ENCODE measurements at places on chromosomes 5 and 9.

GRCh38 chr9:131875828-131876485, 136.1 kb upstream of the RAPGEF1 start:
- no peaks in the 10 kb centered on the region for H3K27me3 ChIP-seq
- H3K36me3 ChIP-seq: no peaks in the 10 kb centered on the region
- no peak overlapping the region for H3K27ac ChIP-seq
- H3K4me3 ChIP-seq: no peak overlapping the region
- peak; percentile 57 for DNase-seq
- peaks cover 5% of the 10 kb centered on the region for H3K4me1 ChIP-seq

GRCh38 chr5:75706016-75706415, 11.2 kb downstream of the POC5 start:
- no peak overlapping the region for H3K27ac ChIP-seq
- H3K4me1 ChIP-seq: no peaks in the 10 kb centered on the region
- DNase-seq: peak; percentile 14
- H3K4me3 ChIP-seq: no peak overlapping the region
- H3K36me3 ChIP-seq: peaks cover 11% of the 10 kb centered on the region

- H3K27me3 ChIP-seq: peaks cover 3% of the 10 kb centered on the region
- no peaks in the 10 kb centered on the region for H3K4me1 ChIP-seq
- DNase-seq: no peak
- no peaks in the 10 kb centered on the region for H3K36me3 ChIP-seq
These were observed 81.2 kb downstream of the PHAX start for GRCh38 chr5:126681970-126682369.

GRCh38 chr5:158378931-158379330, 520.0 kb upstream of the CLINT1 start:
- H3K27me3 ChIP-seq: no peaks in the 10 kb centered on the region
- no peak overlapping the region for H3K27ac ChIP-seq
- H3K36me3 ChIP-seq: no peaks in the 10 kb centered on the region
- peaks cover 5% of the 10 kb centered on the region for H3K4me1 ChIP-seq

DNA sequence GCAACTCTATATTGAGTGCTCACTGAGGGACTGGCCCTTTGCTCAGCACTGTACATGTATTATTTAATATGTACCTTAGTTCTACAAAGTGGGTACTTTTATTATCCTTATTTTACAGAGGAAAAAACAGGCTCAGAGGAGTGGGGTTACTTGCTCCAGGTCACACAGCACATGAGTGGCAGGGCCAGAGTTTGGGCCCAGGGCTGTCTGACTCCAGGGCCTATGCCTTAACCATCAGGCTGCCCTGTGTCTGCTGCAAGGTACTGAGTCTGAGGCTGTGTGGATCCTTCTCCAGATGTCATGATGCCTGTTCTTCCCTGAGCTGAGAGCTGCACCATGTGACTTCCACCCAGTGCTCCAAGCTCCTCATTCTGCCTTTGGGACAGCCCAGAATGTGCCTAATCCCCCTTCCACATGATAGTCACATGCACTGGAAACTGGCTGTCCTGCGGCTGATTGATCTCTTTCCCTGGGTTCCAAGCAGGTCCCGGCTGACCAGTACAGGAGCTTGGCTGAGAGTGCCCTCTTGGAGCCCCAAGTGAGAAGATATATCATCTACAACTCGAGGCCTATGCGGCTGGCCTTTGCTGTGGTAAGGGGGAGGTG, 15.4 kb downstream of the TMEM268 start:
- no peak overlapping the region for H3K27ac ChIP-seq
- no peaks in the 10 kb centered on the region for H3K27me3 ChIP-seq
- H3K4me3 ChIP-seq: no peak overlapping the region
- peaks cover 24% of the 10 kb centered on the region for H3K36me3 ChIP-seq
- H3K4me1 ChIP-seq: peaks cover 6% of the 10 kb centered on the region

DNA sequence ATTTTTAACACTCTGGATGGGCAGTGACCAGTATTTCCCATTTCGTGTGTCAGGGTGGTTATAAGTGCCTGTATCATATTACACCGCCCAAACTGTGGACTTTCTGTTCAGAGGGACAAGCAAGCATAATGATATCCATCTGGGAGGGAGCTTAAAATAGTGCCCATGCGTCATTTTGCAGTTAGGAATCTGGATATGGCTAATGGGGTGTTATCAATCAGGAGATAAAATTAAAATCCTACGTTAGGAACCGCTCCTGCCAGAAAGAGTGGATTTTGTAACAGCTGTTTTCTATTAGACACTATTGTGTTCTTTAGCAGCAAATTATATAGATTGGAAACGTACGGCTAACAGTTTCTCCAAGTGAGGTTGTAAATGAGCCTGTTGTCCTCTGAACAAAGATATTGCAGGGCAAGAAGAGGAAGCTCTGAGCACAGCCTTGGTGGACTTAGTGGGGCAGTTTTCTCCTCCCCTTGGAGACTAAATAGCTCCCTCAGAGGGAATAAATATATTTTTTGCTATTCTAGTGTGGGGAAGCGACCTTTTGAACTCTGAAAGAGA, 160.4 kb downstream of the SPATA31D1 start:
- H3K27me3 ChIP-seq: no peaks in the 10 kb centered on the region
- no peaks in the 10 kb centered on the region for H3K36me3 ChIP-seq
- H3K4me3 ChIP-seq: no peak overlapping the region
- H3K4me1 ChIP-seq: peaks cover 6% of the 10 kb centered on the region
- no peak overlapping the region for H3K27ac ChIP-seq

GRCh38 chr5:159227452-159227851, 18.1 kb upstream of the RNF145 start:
- 0 out of 2 replicates have a peak, but pooled peaks cover 4% of the 10 kb centered on the region for H3K27me3 ChIP-seq
- no peak overlapping the region for H3K4me3 ChIP-seq
- no peaks in the 10 kb centered on the region for H3K4me1 ChIP-seq
- H3K36me3 ChIP-seq: no peaks in the 10 kb centered on the region
- no peak for DNase-seq

DNA sequence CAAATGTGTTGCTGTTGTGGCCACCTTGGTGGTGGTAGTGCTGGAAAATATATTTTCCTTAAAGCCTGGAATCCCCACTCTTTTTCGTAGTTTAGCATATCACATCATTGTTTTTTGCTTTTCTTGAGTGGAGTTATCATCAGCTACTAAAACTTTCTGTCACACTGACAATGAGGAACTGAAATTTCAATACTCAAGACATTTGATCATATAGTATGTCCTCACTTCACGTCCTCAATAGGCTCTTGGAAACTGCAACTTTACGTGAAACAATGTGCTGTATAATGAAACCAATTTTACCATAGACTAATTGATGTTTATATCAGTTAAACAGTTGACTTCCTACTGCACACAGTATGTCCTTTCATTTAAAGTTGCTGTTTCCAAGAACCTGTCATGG, 265.8 kb downstream of the ADGRV1 start:
- no peaks in the 10 kb centered on the region for H3K4me1 ChIP-seq
- H3K4me3 ChIP-seq: no peak overlapping the region
- H3K36me3 ChIP-seq: no peaks in the 10 kb centered on the region
- no peaks in the 10 kb centered on the region for H3K27me3 ChIP-seq
- no peak for DNase-seq

DNA sequence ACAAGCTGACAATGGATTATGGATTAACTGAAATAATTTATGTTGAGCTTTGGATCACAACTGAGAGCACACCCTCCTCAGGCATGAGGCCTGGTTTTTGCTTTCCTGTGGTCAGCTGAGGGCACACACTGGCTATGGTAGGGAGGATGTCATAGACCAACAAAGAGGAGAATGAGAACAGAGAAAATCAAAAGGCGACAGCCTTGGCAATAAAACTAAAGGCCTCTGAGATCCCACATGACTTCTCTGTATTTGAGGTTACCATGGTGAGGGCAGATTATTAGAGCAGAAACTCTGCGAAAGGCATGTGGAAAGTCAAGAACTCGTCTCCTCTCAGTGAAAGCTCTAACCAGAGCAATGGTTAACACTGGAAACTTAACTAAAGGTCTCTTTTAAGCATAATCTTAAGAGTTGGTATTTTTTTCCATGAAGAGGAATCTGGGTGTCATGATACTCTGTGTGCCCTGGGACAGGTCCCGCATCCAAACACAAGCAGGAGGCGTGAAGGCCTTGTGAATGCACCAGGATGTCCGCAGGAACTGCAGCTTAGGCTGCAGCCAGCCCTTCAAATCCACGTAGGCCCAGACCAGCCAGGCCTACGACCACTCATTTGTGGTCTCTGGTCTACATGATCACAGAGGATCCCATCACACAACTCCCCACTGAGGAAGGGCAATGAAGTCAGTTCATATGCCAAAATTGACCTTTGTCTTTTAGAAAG, 12.4 kb upstream of the MEIKIN start:
- DNase-seq: no peak
- H3K27ac ChIP-seq: no peak overlapping the region
- peaks cover 2% of the 10 kb centered on the region for H3K27me3 ChIP-seq
- no peaks in the 10 kb centered on the region for H3K36me3 ChIP-seq

- no peak overlapping the region for H3K4me3 ChIP-seq
- H3K27me3 ChIP-seq: peaks cover 2% of the 10 kb centered on the region
- no peak overlapping the region for H3K27ac ChIP-seq
- H3K36me3 ChIP-seq: no peaks in the 10 kb centered on the region
These were observed 237.5 kb downstream of the GADD45G start for GRCh38 chr9:89842267-89842768.

- DNase-seq: no peak
- H3K36me3 ChIP-seq: 0 out of 2 replicates have a peak, but pooled peaks cover 1% of the 10 kb centered on the region
- H3K4me3 ChIP-seq: no peak overlapping the region
- peaks cover 3% of the 10 kb centered on the region for H3K4me1 ChIP-seq
- H3K27ac ChIP-seq: no peak overlapping the region
These were observed 86.6 kb downstream of the EHMT1 start for GRCh38 chr9:137705443-137705863.

Measured in IMR-90 (cell line).